ENCODE measurements at places on chromosomes 5 and 9.

DNA sequence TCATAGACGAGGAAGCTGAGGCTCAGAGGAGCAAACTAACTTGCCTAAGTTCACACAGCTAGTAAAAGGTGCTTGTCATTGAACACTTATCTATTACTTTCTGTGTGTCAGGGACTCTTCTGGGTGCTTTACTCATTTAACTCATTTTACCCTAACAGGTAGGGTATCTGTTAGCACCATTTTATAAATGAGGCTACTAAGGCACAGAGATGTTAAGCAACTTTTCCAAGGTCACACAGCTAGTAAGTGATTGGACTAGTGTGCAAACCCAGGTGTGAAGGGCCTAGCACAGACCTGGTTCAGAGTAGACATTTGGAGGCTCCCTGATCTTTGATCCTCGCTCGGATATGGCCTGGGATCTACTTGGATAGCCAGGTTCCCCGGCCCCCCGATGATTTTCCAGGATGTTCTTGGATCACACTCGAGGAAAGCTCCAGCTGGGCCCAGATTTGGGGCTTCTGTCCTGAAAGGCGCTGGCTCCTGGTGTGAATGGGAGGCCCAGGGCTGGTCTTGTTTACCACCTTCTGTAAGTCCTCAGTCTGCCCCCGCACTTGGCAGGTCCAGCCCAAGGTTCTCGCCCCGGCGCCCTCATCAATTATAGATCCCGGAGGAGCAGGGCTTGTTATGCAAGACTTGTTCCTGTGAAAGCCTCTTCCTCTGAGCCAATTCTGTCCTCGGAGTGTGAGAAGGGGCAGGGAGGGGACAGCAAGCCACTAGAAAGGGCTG, 37.5 kb downstream of the GSN start:
- no peak for DNase-seq

DNA sequence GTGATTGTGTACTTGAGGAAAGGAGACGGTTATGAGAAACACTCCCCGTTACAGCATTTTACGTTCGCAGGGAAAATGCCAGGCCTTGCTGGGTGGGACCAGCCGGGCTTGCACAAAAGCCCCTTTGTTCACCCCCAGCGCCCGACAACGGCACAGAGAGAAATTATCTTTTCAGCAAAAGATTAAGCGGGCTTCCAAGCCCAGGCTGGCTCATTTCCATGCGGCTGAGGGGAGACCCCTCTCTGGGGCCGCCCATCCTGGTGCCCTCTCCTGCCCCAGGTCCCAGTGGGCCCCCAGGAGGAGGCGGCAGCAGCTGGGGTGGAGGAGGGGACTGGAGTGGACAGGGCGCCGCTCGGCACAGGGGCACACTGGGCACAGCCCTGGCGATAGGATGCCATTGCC, 50.8 kb upstream of the NOTCH1 start:
- no peak for DNase-seq

- no peak for DNase-seq
Observed at GRCh38 chr5:157721159-157721558, 10.1 kb upstream of the THG1L start.

- DNase-seq, result no peak
Observed at GRCh38 chr9:87011551-87011950, 64.2 kb upstream of the GAS1 start.

GRCh38 chr9:5446451-5447236, 3.7 kb upstream of the CD274 start:
- no peak for DNase-seq

GRCh38 chr5:7668627-7669026, 182.3 kb downstream of the CFAP90 start:
- no peak for DNase-seq

DNA sequence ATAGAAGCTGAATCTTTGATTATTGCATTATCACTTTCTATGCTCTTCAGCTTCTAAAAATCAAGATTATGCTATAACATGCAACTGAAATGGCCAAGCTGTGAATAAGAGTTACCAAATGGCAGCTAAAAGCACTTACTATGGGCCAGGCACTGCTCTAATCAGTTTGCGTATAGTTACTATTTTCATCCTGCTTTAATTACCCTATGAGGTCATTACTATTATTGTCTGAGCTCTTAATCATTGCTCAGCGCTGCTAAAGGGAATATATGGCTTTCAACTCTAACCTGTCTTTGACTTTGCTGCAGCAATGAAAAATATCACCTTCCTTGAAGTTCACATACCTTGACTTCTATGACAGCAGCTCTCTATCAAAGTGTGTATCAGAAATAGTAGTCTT, 210.8 kb downstream of the TRPM3 start:
- no peak for DNase-seq

- DNase-seq, result peak; percentile 95
Observed at GRCh38 chr5:111948092-111948841, 191.3 kb upstream of the NREP start.

DNA sequence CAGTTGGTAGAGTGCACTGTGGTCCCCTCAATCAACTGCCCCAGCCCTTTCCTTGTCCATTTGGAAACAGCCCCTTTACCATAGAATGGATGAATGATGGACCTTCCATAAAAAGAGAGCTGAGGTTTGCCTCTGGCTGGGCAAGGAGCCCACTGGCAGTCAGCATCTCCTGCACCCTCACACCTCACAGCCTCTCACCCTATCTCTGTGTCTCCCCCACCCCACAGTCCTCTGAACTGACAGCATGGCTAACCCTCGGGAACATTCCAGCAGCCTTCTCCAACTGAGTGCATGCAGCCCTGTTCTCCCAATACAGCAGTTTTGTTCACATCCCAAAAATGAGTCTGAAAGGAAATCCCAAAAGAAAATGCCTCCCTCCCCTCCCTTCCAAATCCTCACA, 51.7 kb downstream of the RETREG1 start:
- DNase-seq, result no peak

- DNase-seq, result no peak
Observed at GRCh38 chr9:83313781-83314180, 224.4 kb downstream of the FRMD3 start.

DNA sequence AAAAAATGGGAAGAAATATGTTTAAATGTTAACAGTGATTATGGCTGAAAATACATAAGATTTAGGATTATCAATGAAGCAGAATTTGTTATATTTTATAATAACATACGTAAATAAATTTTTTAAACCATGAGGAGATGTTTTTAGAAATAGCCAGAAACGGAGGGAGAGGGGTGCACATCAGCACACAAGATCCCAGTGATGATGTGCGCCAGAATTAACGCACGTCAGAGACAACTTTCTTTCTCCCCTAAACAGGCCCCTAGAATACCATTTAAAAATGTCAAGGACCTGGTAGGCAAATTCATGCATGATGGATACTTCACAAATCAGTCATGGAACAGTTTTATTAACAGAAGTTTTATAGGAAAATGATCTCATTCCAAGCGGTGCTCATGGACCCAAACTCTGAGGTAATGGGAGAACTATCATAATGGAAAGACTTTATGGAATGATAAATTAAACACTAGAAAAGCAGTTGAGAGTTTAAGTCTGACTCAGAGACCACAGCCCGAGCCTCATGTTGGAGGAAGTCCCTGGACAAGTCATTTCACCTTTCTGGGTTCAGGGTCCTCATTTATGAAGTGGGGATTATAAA, 258.9 kb upstream of the GAS1 start:
- peak; percentile 83 for DNase-seq

DNA sequence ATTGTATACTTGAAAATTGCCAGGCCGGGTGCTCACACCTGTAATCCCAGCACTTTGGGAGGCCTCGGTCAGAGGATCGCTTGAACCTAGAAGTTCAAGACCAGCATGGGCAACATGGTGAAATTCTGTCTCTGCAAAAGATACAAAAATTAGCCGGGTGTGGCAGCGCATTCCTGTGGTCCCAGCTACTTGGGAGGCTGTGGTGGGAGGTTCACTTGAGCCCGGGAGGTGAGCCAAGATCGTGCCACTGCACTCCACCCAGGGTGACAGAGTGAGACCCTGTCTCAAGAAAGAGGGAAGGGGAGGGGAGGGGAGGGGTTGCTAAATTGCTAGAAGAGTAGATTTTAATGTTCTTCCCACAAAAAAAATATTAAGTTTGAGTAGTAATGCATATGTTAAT, 53.2 kb downstream of the FNBP1 start:
- DNase-seq, result no peak

DNA sequence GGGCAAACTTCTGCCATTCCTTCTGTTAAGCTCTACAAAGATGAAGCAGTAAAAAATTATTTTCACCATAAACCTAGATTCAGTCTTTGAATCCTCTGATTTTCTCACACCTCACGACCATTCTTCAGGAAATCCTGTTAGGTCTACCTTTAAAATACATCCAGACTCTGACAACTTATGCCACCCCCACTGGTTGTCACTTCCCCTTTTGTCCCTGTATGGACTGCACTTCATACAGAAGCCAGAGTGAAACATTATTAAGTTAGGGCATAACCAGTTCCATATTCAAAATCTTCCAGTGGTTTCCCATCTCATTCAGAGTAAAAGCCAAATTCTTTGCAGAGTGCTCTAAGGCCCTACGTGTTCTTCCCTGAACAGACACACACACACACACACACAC, 499.8 kb downstream of the RASEF start:
- DNase-seq, result no peak

- DNase-seq, result peak; percentile 85
Observed at GRCh38 chr5:76372323-76373054, 30.6 kb upstream of the IQGAP2 start.

DNA sequence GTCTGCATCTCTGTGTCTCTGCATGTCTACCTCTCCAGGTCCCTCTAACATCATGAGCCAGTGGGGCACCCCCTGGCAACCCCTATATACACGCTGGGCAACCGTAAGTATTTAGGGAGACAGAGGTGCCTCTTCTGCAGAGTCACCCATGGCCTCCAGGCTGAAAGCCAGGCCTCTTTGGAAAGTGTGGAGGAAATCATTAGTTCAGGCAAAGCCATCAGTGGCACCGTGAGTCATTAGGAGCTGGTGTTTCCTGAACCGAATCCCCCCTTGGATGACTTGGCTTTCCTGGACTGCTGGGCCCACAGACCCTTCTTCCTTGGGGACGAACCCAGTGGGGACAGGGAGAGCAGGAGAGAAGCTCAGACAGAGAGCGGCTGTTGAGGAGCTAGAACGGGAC, 174.8 kb downstream of the OLFM1 start:
- no peak for DNase-seq

DNA sequence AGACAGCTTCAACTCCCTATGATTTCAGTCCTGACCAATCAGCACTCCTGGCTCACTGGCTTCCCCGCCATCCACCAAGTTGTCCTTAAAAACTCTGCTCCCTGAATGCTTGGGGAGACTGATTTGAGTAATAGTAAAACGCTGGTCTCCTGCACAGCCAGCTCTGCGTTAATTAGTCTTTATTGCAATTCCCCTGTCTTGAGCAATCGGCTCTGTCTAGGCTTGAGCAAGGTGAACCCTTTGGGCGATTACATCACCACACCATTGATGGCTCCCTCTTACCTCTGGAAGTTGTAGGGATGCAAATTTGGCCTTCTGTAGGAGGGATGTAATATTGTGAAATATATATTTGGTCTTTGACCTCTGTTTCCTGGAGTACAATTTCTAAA, 2.9 kb upstream of the SLC23A1 start:
- DNase-seq, result no peak

DNA sequence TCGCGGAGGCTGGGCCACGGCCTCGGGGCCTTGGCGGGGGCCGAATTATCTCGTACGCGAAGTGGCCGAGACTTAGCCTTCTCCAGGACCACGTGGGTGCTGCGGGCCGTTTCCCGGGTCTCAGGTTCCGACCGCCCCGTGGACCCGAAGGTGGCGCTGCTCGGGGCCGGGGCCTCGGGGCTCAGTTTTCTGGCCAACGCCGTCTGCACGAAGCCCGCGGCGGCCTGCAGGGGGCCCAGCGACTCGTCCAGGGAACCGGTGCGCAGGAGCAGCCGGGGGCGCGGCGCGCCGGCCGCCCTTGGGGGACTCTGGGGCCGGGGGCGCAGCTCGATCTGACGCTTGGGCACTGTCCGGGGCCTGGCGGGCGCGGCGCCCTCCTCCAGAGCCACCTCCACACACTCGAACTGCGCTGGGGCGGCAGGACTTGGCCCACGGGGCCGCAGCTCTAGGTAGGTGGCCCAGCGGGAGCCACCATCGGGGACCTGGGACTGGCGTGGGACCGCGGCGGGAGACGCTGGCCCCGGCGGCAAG, 716 bp downstream of the PROB1 start:
- no peak for DNase-seq

- no peak for DNase-seq
Observed at GRCh38 chr9:2623288-2624050, 1.9 kb downstream of the VLDLR start.

DNA sequence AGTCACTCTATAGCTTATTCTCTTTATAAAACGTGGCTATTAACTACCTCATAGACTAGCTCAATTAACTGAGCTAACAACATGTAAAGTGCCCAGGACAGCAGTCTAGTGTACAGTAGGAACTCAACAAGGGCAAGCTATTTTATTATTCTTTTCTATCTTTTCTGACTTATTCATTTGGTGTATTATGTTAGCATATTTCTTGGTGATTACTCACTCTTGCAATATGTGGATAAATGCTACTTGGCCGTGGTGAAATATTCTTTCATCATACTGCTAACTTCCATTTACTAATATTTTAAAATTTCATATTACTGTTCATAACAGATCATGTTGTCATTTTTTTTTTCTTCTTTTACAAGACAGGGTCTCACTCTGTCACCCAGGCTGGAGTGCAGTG, 4.9 kb downstream of the SLC25A51 start:
- DNase-seq, result no peak
